Epithelial cell of esophagus (primary cell): ENCODE measurements at places on chromosomes 16 and 17.

GRCh38 chr17:38701504-38702165 is 3.4 kb upstream of the MLLT6 start:
- peak; percentile 58 for DNase-seq

DNA sequence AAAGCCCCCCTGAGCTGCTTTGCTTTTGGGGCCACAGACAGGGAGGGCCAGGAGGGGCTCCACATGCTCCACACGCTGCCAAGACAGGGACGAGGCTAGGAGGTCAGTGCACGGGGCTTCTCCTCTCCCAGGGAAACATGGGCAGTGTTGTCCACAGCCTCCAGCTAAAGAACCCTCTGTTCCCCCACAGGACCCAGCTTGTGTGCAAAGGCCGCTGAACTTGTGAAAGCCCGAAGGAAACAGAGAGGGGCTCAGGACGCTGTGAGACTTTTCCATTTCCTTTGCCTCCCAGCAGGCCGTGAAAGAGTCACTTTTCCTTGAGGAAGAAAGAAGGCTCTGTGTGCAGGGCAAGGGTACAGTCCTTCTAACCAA is 9.7 kb downstream of the CDRT4 start:
- no peak for DNase-seq

- no peak for DNase-seq
These were observed 823 bp upstream of the NOTUM start for GRCh38 chr17:81961521-81962498.

GRCh38 chr16:1367486-1368174 is 15.9 kb downstream of the GNPTG start:
- DNase-seq = no peak

DNA sequence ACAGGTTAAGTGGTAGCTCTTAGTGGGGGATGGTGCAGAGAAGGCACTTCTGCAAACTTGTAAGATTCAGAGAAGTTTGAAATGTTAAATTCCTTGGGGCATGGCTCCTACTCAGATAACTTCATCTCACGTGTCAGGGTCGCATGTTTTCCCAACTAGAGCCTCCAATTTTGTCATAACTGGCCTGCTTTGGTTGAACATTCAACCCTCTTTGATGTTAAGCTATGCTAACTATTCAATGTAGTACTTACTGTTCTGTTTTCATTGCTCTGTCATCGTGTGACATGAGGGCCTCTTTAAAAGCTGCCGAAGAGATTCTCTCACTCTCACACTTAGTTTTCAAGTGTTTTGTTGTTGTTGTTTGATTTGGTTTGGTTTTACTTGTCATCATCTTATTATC is 280.8 kb downstream of the CDH11 start:
- DNase-seq = no peak

- DNase-seq = no peak
These were observed 64.2 kb upstream of the METRNL start for GRCh38 chr17:83014940-83015910.

GRCh38 chr16:69941251-69942098 is 9.7 kb upstream of the CLEC18A start:
- DNase-seq = no peak

DNA sequence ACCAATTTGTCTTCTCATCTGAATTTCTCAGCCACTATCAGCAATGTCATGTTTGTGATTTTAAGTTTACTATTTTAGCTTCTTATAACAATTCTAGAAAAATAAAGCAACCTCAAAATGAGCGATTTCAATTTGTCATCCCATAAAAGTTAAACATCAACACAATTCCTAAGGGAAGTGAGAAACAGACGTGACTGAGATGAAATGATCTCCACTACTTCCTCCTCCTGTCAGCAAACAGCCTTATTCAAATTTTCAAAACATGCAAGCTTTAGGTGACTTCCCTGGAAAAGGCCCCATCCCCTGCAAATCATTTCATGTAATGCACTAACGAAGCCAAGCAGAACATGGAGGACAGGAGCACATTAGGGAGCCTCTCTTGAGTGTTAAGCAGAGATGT is 64.9 kb downstream of the ZNF652 start:
- no peak for DNase-seq

- DNase-seq = peak; percentile 39
These were observed 97.1 kb downstream of the CDH11 start for GRCh38 chr16:65024767-65025178.

DNA sequence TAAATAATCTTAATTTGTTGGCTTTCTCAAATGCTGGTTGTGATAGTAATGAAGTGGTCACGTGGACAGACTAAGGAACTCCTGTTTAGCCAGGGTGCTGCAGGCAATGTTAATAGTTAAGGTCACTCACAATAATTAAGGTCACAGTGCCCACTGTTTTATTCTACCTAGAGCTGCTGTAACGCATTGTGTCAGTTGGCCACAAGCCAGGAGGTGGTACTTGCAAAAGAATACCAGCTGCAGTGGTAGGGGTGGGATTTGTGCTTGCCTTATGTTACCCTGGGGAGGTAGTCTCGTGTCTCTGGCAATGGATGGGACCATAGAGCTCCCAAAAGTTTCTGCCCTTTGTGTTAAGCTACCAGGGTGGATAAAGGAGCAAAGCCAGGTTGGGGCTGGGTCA is 969.1 kb upstream of the CDH8 start:
- no peak for DNase-seq

GRCh38 chr17:69763503-69763902 is 311.5 kb upstream of the KCNJ16 start:
- DNase-seq = peak; percentile 54

GRCh38 chr17:32903774-32904673 is 23.9 kb upstream of the TMEM98 start:
- DNase-seq = no peak

DNA sequence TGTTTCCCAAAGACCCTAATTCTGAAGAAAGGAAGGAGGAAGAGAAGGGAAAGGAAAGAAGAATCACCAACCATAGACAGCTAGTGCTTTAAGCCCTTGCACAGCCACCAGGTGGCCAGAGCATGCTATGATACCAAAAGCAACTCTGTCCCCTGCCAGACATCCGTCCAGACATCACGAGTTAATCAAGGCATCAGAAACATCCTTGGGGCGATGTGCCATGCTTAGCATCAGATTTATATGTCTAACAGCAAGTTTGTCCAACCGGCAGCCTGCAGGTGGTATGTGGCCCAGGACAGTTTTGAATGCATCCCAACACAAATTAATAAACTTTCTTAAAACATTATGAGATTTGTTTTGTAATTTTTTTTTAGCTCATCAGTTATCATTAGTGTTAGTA is 2.9 kb upstream of the CRYBA1 start:
- no peak for DNase-seq

- no peak for DNase-seq
These were observed 7.8 kb downstream of the GAS2L2 start for GRCh38 chr17:35745246-35745645.

GRCh38 chr17:62724398-62725146 is 83.5 kb downstream of the MARCHF10 start:
- peak; percentile 94 for DNase-seq

- no peak for DNase-seq
These were observed 18.3 kb upstream of the GNA13 start for GRCh38 chr17:65074778-65075250.

DNA sequence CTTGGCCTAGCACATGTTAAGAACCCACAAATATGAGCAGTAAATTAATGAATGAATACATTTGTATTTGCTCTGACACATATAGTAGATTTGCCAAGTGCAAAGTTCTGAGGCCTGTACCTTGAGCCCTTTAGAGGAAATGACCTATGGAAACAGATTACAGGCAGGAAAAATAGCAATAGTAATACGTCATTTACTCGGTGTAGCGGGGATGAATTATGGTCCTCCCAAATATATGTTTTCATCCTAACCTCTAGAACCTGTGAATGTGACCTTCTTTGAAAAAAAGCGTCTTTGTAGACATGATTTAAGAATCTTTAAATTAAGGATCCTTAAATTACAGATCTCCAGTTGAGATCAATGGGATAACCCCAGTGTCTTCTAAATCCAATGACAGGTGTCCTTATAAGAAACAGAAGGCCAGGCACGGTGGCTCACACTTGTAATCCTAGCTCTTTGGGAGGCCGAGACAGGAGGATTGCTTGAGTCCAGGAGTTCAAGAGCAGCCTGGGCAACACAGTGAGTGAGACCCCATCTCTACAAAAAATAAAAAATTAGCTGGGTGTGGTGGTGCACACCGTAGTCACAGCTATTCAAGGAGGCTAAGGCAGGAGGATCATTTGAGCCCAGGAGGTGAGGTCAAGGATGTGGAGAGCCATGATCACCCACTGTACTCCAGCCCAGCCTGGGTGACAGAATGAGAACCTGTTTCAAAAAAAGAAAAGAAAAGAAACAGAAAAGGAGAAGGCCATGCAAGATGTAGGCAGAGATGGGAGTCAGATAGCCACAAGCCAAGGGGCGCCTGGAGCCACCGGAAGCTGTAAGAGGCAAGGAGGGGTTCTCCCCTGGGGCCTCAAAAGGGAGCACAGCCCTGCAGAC is 5.1 kb upstream of the ITPRIPL2 start:
- DNase-seq = no peak

DNA sequence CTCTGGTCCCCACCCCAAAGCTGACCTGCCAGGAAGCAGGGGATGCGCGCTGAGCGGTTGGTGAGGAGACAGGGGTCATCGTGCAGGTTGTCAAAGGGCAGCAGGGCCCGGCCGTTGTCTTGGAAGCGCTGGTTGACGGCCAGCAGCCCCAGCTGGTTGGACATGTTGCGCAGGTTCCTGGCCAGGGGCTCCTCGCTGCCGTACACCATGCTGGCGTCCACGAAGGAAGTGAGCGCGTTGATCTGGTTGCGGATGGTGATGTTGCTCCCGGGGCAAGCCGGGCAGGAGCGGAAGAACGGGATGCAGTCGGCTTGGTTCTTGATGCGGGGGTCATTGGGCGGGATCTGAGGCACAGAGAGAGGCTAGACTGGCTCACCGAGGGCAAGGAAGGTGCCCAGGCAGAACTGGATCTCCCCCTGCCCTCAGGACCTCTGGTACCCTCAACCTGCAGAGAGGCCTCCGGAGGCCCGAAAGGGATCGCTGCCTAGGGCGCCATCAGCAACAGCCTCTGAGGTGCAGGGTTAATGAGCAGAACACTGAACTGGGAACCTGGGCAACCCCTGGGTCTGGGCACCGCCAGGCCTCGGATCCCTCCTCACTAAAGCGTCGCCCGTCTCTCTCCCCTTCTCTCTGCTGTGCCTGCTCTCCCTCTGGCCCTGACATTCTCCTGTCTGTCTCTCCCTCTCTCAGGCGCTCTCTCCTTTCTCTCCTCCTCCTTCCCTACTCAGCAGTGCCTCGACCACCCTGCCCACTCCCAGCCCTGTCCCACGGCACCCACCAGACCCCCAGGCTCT is 2.7 kb downstream of the MPO start:
- no peak for DNase-seq

DNA sequence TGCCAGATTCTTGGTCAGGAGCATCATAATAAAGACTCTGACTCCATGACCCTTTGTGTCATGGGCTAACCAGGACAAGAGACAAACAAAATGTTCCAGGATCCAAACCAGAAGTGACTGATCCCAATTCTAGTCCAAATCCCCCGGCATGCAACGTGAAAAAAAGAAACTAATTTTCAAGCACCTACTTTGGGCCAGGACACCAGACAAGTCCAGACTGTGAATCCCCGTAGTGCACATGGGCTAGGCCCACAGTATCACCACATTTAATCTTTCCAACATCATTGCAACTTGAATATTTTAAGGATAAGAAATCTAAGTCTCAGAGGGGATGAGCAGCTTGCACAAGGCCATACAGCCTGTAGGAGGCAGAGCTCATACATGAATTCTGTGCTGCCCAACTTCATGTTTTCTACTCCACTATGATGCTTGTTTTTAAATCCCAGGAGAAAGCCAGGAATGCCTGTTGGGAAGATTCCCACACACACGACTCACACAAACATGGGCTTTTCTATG is 365.7 kb downstream of the NPIPA8 start:
- no peak for DNase-seq

DNA sequence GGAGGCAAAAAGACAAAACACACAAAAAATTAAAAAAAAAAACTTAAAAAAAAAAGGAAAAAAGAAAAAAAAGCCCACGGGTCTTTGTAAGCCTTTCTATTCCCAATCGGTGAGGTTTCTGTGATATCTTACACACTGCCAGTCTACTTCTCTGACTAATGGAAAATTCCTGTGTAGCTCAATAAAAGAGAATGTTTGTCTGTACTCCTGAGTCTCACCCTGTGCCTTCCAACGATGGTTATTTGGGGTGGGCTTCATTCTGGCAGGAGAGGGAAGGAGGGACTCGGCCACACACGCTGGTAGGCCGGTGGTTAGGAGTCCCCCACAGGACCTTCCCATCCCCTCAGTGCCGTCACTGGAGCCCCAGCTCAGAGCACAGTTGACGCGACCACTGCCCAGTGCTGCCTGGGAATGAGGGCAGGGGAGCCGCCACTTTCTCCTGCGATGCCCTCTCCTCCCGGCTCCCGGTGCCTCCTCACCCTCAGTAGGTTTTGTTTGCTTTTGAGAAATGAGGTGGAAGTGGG is 68.0 kb downstream of the AMFR start:
- peak; percentile 27 for DNase-seq

- DNase-seq = peak; percentile 34
These were observed 5.9 kb downstream of the LITAFD start for GRCh38 chr16:8887952-8888560.

GRCh38 chr16:56462064-56462796 is 10.9 kb downstream of the OGFOD1 start:
- DNase-seq = no peak

GRCh38 chr17:14052886-14053615 is 16.3 kb upstream of the COX10 start:
- DNase-seq = peak; percentile 51

DNA sequence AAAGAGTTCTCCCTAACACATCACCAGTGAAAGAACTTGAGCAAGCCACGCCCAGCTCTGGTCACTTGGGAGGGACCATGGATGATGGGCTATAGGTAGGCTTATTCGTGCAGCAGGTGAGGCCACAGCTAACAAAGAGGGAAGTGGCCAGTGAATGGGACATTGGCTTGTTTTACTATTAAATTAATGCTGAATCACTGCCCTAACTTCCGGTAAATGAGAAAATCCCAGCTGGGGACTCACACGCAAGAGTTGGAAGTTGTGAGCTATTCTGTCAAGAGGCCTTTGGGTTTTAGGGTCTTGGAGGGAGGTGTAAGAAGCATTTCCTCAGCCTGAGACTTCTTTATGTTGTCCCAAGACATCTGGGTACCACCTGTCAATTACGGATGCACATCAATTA is 315.3 kb downstream of the XYLT1 start:
- DNase-seq = no peak

GRCh38 chr16:84838383-84838948 is 18.7 kb downstream of the CRISPLD2 start:
- DNase-seq = no peak

GRCh38 chr16:23523876-23524385 is 13.6 kb upstream of the GGA2 start:
- no peak for DNase-seq

DNA sequence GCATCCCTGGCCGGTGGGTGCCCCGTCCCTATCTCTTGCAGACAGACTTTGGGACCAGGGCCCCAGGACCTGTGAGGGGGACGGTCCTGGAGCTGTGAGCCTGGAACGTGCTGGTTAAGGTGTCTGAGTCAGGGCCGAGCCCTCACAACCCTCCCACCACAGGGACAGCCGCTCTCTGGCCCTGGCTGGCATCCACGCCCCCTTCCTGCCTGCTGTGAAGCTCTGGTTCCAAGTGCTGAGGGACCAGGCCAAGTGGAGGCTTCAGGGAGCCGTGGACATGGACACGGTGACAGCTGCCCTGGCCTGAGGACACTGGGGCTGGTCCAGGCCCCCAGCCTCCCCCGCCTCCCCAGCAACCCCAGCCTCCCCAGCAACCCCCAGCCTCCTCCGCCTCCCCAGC is 6.6 kb downstream of the TSR3 start:
- DNase-seq = no peak
